ENCODE measurements at places on chromosomes 6 and 20.

- peak; percentile 87 for DNase-seq
Observed at GRCh38 chr6:81938014-81938856, 185.8 kb upstream of the TENT5A start.

DNA sequence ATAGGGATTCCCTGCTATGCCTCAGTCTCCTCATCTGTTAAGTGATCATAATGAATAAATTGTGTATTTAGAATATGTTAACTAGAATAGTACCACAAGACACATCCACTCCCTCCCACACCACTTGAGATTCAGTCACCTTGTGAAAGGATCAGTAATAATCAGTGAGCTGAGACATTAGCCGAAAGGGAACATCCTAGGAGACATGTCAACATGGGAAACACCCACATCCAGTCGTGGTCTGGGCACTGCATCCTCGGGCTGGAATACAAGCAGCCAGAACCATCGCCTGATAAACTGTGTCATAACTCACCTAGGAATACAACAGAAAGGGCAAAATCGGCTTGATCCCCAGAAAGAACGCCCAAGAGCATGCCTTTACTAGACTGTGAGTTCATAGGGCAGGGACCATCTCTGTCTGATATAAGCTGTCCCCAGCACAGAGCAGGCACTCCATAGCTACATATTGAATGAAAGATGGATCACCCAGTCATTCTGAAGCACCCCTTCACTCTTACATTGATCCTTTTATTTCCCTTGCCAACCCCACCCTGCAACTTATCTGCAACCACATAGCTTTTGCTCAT is 23.9 kb downstream of the RIPOR2 start:
- DNase-seq, result no peak

DNA sequence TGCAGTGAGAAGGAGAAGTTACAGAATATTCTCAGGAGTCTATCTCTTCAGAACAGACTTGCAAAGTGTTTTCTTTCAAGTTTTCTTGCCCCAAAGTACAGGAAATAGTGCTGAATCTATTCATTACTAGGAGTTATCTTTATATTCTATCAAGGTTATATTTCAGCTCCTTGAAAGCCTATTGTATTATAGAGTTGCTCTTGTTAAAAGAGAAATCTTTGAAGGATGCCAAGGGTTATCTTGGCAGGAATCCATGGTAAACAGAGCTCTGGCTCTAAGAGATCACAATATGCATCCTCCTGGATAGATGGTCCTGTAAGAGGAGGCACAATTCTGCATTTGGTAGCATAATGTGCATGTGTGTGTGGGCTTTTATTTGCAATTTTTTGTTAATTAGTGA is 21.2 kb upstream of the SNRPB2 start:
- no peak for DNase-seq

DNA sequence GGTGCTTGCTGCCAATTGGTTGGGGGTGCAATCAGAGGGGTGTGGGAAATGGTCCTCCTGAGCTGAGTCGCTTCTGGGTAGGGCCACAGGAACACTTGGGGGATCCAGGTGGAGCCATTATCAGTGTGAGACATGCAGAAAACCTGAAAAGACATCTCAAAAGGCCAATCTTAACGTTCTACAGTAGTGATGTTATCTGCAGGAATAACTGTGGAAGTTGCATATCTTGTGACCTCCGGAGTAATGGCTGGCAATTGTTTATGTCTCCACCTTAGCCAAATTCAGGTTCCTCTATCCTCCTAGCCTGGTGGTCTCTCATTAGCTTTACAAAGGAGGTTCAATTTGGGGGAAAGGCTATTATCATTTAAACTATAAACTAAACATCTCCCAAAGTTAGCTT is 114.8 kb upstream of the SNX9 start:
- DNase-seq, result no peak

- no peak for DNase-seq
Observed at GRCh38 chr6:95686895-95687294, 109.6 kb downstream of the MANEA start.

GRCh38 chr6:26306232-26306631 is 58.8 kb upstream of the BTN3A2 start:
- no peak for DNase-seq

- DNase-seq, result no peak
Observed at GRCh38 chr6:27474172-27474465, 1.2 kb upstream of the ZNF184 start.

- no peak for DNase-seq
Observed at GRCh38 chr6:29941916-29942274, 437 bp upstream of the HLA-A start.

DNA sequence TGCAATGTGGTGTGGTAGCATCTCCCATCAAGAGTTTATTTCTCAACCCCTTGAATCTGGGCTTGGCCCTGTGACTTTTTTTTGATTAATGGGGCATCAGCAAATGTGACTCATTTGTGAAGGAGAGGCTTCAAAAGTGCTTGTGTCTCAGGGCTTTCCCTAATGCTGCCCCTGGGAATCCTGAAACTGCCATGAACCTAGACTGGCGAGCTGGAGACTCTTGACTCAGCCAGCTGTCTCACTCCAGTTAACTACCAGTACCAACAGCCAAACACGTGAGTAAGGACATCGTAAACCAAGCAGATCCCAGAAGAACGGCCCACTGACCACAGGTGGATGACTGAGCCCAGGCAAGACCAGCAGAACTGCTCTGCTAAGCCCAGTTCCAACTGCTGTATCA is 72.8 kb upstream of the ADTRP start:
- no peak for DNase-seq

DNA sequence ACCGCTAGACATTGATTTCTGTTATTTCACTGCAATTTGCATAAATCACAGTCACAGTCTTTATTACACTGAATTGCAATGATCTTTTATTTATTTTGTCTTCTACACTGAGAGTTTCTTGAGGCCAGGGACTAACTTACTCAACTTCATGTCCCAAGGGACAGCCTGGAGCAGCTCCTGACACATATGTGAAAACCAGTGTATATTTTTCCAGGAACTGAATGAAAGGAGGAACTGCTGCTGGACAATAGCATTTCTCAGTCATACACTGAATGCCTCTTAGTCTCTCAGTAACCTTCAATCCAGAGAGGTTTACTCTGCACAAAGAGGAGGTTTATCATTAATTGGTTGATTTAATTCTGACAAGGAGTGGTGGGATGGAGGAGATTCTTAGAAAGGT is 5.9 kb downstream of the F13A1 start:
- peak; percentile 37 for DNase-seq

- peak; percentile 87 for DNase-seq
Observed at GRCh38 chr20:39700528-39700927, 738.4 kb downstream of the DHX35 start.

DNA sequence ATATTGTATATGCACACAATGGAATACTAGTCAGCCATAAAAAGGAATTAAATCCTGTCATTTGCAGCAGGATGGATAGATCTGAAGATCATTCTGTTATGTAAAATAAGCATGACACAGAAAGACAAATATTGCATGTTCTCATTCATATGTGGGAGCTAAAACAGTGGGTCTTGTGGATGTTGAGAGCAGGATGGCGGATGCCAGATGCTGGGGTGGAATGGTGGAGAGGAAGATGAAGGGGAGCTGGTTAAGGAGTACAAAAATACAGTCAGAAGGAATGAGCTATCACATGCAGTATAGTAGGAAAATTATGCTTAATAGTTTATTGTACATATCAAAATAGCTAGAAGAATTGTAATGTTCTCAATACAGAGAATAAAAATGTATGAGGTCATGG is 41.8 kb downstream of the THBS2 start:
- no peak for DNase-seq

All from MV-4-11 (cell line).